ENCODE measurements at places on chromosomes 2 and 18.

GRCh38 chr2:145546091-145546490, 1026.2 kb upstream of the ZEB2 start:
- no peak for DNase-seq

DNA sequence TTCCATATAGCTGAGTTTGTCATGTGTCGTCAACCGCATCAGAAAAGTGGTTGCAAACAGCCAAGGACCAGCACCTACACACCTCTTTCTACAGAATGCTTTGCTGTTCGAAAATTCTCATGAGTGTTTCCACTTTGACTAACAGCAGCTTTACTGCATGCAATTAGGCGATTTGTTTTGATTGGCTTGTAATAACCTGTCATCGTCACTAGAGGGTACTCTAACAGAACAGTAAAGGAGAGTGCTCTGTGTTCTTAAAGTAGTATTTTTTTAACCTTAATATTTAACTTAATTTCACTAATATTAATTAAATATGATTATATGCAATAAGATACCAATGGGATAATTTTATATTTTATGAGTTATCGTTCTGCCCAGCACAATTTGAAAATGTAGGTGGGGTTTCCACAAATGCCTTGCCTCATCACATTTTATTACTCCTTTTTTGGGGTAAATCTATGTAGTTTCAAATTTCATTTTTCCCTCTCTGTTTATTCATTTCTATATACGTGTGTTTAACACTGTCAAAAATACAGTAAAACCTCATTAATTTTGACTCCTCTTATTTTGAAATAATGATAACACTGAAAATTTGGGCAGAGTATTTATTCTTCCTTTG, 502.2 kb downstream of the NRXN1 start:
- DNase-seq, result peak; percentile 76

DNA sequence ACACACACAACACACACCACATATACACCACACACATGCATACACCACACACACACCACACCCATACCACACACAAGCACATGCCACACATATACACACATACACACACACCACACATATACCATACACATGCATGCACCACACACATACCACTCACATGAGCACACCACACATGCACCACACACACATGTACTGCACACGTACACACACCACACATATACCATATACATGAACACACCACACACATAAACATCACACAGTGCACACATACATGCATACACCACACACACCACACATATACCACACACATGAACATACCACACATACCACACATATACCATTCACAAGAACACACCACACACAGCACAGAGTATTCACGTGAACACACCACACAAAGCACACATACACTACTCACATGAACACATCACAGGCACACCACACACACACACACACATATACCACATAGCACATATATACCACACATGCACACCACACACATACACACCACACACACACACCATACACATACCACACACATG, 219.9 kb upstream of the RAB6C start:
- DNase-seq, result no peak

DNA sequence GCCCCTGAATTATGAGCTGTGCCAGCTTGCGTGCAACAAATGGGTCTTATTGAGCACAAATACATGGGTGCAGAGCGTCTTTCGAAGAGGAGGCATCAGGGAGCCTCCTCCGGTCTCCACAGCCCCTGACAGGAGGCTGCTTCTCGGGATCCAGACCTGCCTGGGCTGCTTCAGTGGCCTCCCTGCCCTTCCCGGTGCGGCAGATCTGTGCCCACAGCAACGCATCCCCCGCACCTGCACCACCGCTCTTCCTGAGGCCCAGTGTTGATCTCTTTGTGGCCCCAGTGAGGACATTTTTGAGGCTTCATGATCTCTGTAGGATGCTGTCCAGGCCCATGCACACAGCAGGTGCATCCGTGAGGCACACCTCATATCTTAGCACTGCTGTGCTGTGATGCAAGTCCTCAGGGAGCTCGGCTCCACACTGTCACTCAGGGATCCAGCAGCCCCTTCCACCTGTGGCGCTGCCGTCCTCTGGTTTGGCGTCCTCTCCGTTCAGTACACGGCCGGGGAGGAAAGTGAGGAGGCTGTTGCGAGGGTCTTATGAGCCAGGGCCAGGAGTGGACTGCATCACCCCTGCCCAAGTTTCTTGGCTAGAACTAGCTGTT, 17.4 kb downstream of the RTP5 start:
- no peak for DNase-seq

- peak; percentile 92 for DNase-seq
Observed at GRCh38 chr2:223993634-223994232, 36.5 kb downstream of the MRPL44 start.

GRCh38 chr18:68822926-68823325, 25.0 kb downstream of the CCDC102B start:
- no peak for DNase-seq

DNA sequence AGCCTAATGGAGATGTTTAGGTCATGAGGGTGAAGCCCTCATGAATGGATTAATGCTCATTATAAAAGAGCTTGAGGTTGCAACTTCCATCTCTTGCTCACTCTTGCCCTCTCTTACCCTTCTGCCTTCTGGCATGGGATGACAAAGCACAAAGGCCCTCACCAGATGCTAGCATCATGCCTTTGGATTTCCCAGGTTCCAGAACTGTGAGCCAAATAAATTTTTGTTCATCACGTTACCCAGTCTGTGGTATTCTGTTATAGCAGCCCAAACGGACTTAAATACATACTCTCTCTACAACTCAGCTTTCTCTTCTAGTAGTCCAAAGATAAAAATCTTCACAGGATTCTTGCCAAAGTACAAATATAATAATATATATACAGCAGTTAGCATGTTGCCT, 75.8 kb downstream of the LNPK start:
- no peak for DNase-seq

- no peak for DNase-seq
Observed at GRCh38 chr18:8983195-8983594, 119.3 kb upstream of the NDUFV2 start.

All from eye (tissue), 1 donor.